ENCODE measurements at places on chromosomes 3 and 15. TPM values are rescaled to one million over a fixed set of nuclear protein-coding genes. Genes with fewer than 3 reads are reported as not detected.

EFHB gene
- 0.46 TPM for total RNA-seq

ITIH1 gene
- 0.31 TPM for total RNA-seq

STXBP5L gene
- total RNA-seq: 0.05 TPM

MESP2 gene
- 1.1 TPM for total RNA-seq

RAD51 gene
- total RNA-seq: 30.3 TPM

LRRC49 gene
- total RNA-seq: 8.3 TPM

CRYBG3 gene
- total RNA-seq: 24.6 TPM

DNAH1 gene
- total RNA-seq: 2.4 TPM

- DNase-seq: no peak
These were observed 70.3 kb downstream of the MYLK start for GRCh38 chr3:123813876-123814275.

GRCh38 chr3:126542340-126543241 lies 16.1 kb downstream of the C3orf22 start:
- DNase-seq: no peak

GRCh38 chr3:165197481-165197800 lies 1.3 kb upstream of the SLITRK3 start:
- DNase-seq: no peak

GRCh38 chr3:179750720-179751328 lies 98.0 kb downstream of the USP13 start:
- no peak for DNase-seq

DNA sequence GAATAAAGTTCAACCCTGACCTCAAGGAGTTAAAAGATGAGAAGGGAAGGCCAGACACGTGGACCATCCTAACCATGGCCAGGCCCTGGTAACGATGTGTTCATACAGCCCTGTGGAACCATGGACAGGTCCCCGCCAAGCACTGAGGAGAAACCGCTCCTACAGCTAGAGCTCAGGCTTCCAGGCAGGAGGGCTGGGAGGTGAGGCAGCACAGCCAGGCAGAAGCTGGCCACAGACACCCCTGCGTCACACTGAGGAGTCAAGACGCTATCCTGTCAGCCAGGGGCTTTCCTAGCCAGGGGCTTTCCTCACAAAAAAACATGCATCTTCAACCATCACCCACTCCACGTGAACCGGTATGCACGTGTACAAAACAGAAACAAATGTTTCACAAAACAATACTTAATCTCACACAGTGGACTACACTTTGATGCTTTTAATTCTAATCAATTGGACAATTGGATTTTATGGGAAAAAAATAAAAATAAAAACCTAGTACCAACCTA lies 73.2 kb downstream of the TBC1D2B start:
- DNase-seq: no peak

DNA sequence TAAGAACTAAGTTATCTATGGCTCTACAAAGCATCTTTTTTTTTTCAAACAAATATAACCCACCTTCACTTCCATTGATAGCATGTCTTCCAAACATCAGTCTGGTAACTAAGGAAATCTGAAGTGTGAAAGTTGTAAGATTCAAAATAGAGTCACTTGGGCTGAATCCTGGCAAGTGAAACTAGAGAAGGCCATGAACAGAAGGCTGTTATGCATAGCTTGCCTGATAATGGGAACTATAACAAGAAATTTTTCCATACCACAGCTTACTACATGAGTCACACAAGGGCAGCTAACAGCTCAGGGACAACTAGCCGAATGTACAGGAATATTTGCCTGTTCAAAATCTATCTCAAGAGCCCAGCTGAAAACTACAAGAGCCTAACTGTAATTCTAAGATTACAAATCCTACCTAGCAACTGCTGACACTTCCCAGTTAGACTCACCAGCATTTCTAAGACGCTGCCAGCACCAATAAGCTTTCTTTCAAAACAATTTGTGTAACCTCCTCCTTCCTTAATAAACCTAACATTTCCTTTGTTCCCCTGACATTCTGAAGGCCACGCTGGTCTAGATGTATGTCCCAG lies 1066.5 kb downstream of the PLOD2 start:
- DNase-seq: no peak

DNA sequence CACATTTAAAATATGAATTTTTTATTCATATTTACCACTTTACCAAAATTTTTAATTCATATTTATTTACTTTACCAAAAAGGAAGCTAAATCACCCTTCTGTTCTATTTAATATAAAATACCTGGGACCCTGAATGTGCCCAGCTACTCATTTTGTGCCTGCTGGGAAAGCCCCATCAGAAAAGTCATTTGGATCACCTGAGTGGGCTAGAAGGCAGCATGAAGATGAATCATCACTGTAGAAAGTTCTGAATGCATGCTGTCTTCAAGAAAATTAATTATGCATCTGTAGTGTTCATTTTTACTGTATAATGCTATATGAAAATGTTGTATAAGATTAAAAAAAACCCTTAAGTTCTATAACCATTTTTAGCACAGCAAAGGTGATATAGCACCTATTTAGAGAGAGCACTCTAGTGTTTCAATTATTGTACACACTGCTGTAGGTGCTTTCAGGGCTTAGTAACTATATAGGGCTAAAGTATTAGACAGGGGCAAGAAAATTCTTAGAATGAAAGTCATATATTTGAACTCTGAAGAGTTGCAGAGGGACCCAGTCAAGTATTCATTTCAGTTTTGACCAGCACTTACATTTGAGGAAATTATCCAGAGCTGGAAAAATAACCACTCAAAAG lies 175.1 kb downstream of the NFKBIZ start:
- DNase-seq: no peak

DNA sequence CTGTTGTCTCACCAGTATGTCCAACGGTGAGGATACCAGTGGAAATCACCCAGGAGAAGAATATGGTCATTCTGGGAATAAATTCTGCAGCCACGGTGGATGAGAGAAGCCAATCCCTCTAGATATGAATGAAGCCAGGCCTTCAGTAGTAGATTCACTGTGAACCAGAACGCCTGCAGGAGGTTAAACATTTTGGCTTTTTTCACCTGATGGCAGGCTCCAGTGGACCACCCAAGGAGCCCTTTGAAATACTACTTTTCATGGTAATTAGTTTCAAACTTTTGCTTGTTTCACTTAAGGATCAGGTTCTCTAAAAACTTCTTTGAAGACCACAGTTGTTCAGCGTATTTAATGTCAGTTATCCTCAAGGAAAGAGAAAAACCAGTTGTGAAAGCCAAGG lies 353.4 kb downstream of the RORA start:
- no peak for DNase-seq

DNA sequence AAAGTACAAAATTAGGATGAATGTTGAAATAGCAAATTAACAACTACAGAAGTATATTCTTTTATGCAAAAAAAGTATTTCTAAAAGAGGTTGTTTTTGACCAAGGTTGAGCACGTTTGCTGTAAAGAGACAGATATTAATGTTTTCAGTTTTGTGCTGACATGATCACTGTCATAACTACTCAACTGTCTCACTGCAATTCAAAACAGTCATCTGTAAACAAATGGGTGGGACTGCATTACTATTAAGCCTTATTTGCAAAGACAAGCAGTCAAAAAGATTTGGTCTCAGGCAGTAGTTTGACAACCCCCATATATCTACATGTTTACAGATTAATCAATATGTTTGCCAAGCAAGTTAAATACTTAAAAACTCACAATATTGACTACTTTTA lies 109.1 kb upstream of the ZNF385D start:
- no peak for DNase-seq

GRCh38 chr3:149382101-149382467 lies 4.6 kb upstream of the TM4SF1 start:
- DNase-seq: no peak

- no peak for DNase-seq
These were observed 59.5 kb upstream of the SUCLG2 start for GRCh38 chr3:67713764-67714469.

GRCh38 chr3:52194485-52195290 lies 3.3 kb upstream of the ALAS1 start:
- DNase-seq: no peak

DNA sequence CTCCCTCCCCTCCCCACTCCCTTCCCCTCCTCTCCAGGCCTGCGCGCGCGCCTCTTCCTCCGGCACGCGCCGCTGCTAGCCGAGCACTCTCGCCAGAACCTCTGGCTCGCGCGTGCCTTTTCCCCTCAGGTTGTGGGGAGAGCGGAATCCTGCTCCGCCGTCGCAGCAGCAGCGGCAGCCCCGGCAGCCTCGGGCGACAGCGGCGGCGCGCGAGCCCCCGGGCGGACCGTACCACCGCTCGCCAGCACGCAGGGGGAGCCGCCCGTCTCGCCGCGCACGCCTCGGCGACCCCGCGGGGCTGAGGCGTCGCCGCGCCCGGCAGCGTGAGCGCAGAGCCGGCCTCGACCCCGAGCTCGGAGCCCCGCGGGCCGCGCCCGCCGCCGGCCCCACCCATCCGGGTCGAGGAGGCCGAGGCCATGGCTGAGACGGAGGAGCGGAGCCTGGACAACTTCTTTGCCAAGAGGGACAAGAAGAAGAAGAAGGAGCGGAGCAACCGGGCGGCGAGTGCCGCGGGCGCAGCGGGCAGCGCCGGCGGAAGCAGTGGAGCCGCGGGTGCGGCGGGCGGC lies at the start of gene CDV3:
TSS of gene CDV3 (plus strand) at position 58 of the 566 bp plus-strand sequence. CDS start at position 417, 359 bp downstream.
- no peak for DNase-seq

DNA sequence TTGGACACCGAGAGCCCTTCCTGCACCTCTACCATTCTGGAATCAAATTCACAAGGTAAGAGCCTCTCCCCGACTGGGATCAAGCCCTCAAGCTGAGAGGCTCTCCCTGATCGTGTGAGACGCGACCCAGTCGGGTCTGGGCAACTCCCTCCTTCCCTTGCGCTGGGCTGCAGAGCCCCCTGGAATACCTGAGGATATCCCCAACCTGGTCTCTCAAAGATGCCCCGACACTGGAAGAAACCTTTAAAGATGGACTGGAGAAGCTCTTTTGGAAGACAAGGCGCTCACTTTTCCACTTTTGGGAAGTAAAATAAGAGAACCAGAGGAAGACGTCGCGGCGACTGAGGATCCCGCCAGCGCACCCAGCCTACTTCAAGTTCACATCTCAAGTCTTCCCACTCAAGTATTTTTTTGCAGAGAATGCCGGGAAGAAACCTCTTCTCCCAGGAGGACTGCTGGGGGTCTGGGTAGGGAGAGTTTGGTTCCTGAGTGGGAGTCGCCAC lies 33.8 kb downstream of the ZIC4 start:
- no peak for DNase-seq

DNA sequence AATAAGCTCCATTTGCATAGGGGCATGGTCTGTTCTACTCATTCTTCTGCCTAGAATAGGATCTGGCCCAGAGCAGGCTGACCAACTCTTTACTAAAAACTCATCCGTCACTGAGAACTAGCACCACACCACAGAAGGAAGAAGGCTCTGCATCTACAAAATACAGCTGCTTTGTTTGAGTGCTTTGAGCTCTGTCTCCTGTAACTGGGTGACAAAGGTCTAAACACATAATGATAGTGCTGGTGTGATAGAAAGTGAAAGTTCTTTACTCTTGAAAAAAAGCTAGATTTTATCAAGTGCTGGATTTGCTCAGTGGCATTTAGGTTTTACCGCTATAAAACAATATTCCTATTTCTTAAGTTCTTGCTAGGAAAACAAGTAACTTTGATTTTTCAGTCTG lies 140.7 kb downstream of the FHIT start:
- no peak for DNase-seq

- no peak for DNase-seq
These were observed 117.7 kb downstream of the ALDH1A2 start for GRCh38 chr15:57947781-57948180.

DNA sequence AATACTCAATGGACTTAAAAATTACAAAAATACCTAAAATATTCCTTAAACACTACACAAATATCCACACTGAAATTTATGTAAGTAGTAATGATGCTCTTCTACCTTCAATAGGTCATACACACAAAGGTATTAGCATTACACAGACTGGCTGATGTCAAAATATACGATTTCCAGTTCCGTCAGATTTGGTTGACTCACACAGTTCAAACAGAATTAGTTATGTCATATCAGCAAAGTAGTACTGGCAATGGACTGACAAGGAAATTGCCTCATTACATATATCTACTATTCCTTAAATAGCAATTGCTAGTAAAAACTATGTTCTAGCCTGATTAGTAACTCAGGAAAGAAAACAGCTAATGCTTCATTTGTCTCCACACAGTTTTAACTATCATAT lies 70.8 kb downstream of the ADAM10 start:
- DNase-seq: no peak

- no peak for DNase-seq
These were observed 16.0 kb downstream of the MAP2K5 start for GRCh38 chr15:67558502-67558901.

DNA sequence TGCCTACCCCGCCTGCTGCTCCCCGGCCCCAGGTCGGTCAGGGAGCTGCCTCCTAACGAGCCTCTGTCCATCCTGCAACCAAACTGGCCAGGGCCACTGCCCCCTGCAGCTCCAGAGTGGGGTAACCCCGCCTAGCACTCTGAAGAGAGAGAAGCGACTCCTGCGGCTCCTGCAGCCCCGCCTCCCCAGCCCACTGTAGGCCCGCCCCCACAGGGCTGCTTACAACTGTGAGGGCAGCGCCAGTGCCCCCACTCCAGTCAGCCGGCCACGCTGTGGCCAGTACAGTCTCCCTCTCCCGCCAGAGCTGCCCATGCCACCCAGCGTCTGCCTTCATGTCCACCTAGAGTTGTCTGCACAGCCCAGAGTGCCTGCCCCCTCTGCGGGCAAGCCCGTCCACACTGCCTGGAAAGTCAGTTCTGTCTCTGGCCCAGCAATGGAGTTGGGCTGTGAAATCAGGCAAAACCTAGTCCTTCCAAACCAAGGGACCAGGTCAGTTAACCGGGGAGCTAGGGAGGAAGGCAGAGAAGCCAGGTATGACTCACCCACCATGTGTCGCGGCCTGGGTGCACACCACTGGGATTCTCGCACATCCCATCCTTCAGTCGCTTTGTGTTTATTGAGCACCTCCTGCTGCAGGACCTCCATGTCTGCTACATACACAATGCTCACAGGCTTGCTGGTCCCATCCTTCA lies 2.4 kb downstream of the UCN2 start:
- no peak for DNase-seq

GRCh38 chr15:69781411-69782125 lies 316.1 kb downstream of the TLE3 start:
- no peak for DNase-seq

DNA sequence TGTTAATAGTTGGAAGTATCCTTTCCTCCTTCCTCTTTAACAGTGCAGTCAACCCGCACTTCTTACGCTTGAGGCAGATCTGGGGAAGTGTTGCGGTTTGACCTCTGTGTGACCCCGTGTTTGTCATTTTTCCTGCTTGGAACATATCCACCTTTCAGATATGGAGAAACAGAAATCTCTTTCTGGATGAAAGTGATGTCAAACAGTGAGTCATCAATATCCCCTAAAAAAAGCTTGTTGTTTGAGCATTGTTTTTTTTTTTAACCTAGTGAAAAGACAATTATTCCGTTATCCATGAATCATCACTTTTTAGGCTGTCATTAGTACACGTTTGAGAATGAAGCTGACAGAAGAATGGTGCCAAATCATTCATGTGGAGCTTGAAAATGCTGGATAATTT lies 293.7 kb downstream of the ARPP21 start:
- DNase-seq: no peak

GRCh38 chr15:60964527-60964926 lies 264.6 kb downstream of the RORA start:
- DNase-seq: no peak

- DNase-seq: no peak
These were observed 145.9 kb downstream of the MEIS2 start for GRCh38 chr15:36954486-36954885.

GRCh38 chr3:128587391-128587790 lies 63.2 kb downstream of the RPN1 start:
- DNase-seq: no peak

- DNase-seq: no peak
These were observed 37.7 kb downstream of the FAM174B start for GRCh38 chr15:92617549-92618520.

- DNase-seq: no peak
These were observed 28.0 kb upstream of the PLA2G4E start for GRCh38 chr15:42048821-42049200.
